GM12891 (cell line): ENCODE measurements at places on chromosomes 12 and 14.

DNA sequence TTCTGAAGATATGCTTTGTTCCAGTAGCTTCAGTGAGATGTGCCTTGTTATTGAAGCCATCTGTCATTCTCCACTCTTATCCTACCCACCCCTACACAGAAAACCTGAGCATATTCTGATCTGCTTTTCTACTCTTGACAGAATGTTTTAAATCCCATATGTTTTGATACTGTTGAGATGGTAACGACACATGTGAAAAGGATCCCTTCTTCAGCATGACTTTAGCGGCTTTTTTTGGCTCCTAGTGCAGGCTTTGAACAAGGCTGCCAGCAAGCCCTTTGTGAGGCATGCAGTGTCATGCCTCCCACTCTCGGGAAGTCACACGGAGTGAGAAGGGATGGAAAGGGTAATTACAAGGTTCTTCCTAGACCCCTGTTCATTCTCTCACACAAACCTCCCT is 228.8 kb upstream of the RGS6 start:
- DNase-seq = no peak

GRCh38 chr12:80460972-80461371 is 16.9 kb downstream of the PTPRQ start:
- no peak for DNase-seq

- DNase-seq = no peak
Measured at GRCh38 chr14:93025055-93025454, 90.7 kb downstream of the ITPK1 start.

GRCh38 chr14:99034711-99035171 is 237.3 kb downstream of the BCL11B start:
- DNase-seq = no peak

GRCh38 chr14:85241022-85241855 is 288.7 kb upstream of the FLRT2 start:
- DNase-seq = no peak

GRCh38 chr14:22405201-22405600 is 183.8 kb downstream of the DAD1 start:
- no peak for DNase-seq

GRCh38 chr12:69986114-69986513 is 161.1 kb downstream of the MYRFL start:
- DNase-seq = no peak

DNA sequence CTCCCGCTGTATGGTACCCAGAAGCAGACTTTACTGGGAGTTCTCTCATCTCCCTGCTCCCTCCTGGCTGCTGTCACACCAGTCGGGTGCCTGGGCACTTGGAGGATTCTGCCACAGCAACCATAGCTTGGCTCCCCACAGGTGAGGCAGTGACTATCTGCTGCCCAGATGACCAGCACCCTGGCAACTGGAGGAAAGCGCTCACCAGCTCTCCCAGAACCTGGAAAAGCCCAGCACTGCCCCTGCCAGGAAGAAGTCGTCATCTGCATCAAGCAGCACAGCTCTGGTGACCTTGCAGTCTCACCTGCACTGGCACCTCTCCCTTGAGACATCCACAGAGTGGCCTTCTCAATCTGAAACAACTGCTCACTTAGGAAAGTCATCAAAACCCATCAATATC is 31.9 kb upstream of the TC2N start:
- DNase-seq = no peak

DNA sequence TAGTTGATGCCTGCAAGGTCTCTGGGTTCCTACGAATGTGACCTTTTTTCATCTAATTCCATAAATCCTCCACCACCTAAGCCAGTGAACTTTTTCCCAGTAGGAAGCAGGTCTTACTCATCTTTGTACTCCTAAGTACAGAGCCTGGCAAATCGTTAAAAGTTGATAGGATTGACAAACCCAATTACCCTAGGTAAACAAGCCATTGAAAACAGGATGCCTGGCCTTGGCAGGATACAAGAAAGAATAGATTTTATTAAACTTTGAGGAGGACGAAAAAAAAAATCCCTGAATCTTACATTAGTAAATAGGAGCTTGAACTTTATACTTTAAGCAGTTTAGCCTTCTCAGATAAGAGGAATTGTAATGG is 5.6 kb downstream of the TBPL2 start:
- no peak for DNase-seq

- no peak for DNase-seq
Measured at GRCh38 chr12:26608706-26609105, 224.3 kb downstream of the ITPR2 start.

DNA sequence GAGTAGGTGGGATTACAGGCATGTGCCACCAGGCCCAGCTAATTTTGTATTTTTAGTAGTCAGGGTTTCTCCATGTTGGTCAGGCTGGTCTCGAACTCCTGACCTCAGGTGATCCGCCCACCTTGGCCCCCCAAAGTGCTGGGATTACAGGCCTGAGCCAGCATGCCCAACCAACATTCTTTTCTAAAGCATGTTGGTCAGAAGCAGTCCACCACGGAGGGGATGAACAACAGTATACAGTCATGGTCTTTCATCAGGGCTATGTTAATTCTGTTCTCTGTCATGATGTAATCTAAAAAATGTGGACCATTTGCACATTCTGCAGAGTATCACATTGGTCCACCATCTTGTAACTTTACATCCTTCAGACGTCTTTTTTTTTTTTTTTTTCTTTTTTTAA is 3.6 kb downstream of the MRPL51 start:
- DNase-seq = no peak

- peak; percentile 67 for DNase-seq
Measured at GRCh38 chr12:124568431-124569374, 1.3 kb upstream of the NCOR2 start.

DNA sequence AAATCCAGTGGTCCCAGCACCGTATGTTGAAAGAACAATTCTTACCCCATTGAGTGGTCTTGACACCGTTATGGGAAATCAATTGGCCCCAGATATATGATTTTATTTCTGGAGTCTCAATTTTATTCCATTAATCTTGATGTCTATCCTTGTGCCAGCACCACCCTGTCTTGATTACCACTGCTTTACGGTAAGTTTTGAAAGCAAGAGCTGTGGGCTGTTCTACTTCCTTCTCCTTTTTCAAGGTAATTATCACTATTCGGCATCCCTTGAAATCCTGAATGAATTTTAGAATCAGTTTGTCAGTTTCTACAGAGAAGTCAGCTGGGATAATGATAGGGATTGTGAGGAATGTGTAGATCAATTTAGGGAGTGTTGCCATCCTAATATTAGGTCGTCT is 160.8 kb upstream of the SFSWAP start:
- no peak for DNase-seq

- DNase-seq = no peak
Measured at GRCh38 chr14:24108336-24108874, 6.2 kb upstream of the DCAF11 start.

- DNase-seq = no peak
Measured at GRCh38 chr14:104267895-104268294, 129.5 kb downstream of the KIF26A start.

DNA sequence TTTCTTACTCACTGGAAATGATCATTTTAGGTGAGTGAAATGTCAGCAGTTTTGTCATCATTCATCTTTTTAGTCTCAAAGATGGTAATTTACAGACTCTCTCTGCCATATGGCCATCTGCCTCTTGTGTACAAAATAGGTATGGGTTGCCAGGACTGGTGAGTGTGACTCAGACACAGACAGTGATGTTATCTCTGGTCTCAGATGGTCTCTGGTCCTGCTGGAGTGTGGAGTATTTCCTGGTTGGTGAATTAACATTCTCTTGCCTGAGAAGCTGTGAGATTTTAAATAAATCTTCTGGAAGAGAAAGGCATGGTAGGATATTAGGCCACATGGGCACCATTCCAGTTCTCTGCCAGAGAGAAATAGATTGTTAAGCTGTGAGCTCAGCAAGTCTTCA is 207.0 kb downstream of the ATP23 start:
- DNase-seq = no peak

- DNase-seq = no peak
Measured at GRCh38 chr14:71985538-71986189, 53.4 kb downstream of the RGS6 start.

GRCh38 chr12:69919495-69919894 is 94.5 kb downstream of the MYRFL start:
- DNase-seq = no peak

GRCh38 chr14:64438181-64438841 is 27.0 kb upstream of the AKAP5 start:
- no peak for DNase-seq

DNA sequence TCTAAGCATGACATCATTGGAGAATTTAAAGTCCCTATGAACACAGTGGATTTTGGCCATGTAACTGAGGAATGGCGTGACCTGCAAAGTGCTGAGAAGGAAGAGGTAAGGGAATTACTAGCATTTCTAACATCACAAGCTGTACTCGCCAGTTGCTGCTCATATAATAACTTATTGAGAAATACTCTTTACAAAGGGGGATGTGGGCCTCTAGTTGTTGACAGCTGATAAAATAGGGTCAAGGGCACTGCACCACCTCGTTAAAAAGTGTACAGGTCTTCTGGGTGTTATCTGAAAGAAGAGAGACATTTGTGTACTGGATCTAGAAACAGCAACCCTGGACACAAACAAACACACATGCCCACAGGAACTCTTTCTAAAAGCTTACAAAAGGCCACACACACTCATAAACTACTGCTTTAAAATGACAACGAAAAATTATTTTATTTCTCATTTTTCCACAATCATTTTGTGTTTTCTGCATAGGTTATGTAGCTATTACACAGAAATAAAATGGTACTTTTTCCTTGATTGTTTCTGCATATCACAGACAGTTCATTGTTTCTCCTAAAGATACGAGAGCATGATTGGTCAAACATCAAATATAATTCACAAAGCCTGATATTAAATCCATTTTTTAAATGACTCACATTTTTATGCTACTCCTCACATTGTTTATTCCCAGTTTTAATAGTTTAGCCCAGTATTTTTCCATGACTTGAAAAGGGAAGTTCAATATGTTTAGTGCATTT is 391.1 kb downstream of the PAWR start:
- no peak for DNase-seq

- DNase-seq = peak; percentile 52
Measured at GRCh38 chr14:105060751-105061427, 4.3 kb downstream of the GPR132 start.

DNA sequence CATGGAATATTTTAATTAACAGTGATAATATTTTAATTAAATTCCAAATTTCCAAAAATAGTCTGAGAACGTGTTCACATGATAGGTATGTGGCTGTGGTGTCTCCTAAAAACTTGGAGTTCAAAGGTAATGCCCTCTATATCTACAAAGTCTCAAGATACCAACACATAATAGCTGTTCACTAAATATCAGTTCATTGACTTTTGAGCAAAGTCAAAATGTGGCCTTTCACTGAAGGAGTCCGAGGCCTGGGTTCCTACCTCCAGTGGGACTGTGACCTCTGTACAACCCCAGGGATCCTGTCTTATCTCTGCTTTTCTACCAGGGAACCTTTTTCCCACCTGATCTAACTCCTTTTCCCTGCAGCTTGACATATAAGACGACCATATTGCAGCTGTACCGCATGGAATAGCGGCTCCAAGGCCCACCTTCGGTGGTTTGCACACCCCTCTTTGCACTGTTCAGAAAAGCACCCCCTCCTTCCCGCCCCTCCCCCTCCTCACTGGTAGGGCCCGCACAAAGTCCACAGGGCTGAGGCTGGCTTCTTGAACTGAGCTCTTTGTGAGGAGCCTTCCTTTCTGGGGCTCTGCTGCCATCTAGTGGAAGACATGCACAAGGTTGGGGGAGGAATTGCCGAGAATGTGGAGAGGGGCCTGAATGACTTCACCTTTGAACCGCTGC is 3.1 kb downstream of the CCND2 start:
- peak; percentile 71 for DNase-seq

DNA sequence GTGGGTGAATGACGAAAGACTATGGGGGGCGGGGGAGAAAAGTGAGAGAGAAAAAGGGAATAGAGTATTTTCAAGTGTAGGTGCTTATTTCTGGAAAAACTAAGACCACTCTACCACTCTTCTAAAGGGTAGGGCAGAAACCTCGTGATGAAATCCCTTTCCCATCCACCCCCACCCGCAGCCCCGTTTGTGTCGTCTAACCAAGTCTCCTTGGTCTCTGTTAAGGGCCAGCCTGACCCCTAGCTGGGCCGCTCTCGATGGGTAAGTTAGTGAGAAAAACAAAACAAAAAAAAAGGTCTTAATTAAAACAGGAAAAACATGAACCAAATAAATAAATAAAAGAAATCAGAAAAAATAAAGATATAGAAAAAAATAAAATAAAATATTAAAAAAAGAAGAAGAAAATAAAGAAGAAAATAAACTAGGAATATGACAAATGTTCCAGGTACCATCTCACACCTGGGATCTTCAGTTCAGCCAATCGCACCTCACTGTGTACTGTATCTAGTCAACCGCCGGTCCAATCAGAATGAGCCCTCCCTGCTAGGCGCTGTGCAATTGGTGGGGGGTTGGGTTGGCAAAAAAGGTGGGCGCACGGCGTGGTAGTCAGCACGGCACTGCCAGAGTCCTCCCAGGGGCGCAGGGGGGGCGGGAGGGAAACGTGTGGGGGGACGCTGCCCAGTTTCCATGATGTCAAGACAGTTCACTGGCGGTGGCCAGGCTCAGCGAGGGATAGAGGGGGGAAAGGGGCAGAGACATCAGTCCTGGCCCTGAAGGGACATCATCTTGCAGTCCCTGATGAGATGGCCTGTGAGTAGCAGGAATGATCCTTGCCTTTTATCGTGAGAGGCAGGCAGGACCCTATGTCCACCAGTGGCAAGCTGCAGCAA is 9.8 kb upstream of the CDH24 start:
- DNase-seq = no peak

DNA sequence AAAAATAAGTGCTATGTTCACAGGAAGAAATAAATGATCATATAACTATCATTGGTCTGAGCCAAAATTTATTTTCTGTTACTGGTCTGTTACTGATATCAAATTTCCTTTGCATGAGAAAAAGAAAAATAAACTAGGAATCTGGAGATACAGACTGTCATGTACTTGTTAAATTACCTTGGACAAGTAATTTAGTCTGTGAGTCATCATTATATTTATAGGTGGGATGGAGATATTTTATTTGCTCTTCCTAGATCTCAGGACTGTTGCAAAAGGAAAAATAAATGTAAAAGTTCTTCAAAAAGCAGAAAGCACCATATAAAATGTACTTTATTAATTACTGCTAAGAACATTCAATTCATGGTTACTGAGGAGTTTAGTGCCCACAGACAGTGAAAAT is 174.4 kb downstream of the PTPRO start:
- no peak for DNase-seq

DNA sequence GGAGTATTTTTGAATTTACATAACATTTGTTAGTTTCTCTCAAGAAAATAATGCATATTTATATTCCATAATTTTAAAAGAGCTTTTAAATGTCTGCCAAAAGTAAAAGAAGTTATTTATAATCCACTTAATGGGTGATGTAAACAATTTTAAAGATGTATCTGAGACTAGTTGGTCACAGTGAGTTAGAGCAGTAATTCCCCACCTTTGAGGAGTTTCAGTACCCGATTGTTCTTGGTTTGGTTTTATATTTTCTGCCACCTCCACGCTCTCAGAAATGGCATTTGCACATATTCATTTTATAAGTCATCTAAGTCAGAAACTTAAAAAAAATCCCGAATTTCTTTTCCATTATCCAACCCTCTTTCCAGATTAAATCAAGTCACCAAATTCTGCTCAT is 153.2 kb downstream of the SLC35F4 start:
- no peak for DNase-seq
